Activated T-cell treated with anti-CD3 and anti-CD28 coated beads, Interleukin-2, amount 50 U/mL, for 48 hours (primary cell): ENCODE measurements at places on chromosomes 13 and 19.

- DNase-seq: no peak
Measured at GRCh38 chr19:46299004-46299509, 2.2 kb downstream of the HIF3A start.

DNA sequence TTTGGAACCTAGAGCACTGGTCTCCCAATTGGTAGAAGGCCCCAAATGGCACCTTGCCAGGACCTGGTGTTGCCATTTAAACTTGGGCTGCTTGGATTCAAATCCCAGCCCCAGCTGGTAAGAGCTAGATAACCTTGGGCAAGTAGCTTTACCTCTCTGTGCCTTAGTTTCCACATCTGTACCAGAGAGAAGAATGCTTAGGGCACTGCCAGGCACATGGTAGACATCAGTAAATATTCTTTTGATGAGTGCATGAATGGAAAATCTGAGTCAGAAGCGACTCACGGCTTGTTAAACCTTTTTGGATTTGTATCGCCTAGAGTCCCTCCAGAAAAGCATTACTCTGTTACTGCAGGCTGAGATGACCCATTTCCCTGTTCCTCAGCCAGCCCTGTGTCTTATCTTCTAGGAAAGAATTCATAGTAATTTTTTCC, 90.9 kb downstream of the SIPA1L3 start:
- peak; percentile 33 for DNase-seq

GRCh38 chr19:50357178-50358100, 8.0 kb downstream of the NAPSA start:
- DNase-seq: peak; percentile 93

DNA sequence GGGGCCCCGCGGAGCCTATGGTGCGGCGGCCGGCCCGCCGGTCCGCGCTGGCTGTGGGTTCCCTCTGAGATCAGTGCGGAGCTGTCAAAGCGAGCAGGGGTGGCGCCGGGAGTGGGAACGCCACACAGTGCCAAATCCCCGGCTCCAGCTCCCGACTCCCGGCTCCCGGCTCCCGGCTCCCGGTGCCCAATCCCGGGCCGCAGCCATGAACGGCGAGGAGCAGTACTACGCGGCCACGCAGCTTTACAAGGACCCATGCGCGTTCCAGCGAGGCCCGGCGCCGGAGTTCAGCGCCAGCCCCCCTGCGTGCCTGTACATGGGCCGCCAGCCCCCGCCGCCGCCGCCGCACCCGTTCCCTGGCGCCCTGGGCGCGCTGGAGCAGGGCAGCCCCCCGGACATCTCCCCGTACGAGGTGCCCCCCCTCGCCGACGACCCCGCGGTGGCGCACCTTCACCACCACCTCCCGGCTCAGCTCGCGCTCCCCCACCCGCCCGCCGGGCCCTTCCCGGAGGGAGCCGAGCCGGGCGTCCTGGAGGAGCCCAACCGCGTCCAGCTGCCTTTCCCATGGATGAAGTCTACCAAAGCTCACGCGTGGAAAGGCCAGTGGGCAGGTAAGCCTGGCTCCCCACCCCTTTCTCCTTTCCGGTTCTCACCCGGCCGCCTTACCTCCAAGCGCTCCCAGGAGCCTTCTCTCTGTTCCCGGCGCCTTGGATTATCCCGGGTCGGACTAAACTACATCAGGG, at the start of gene PDX1:
PDX1 (plus strand) TSS at position 67 of the 743 bp plus-strand sequence; CDS start at position 206, 139 bp downstream.
- peak; percentile 63 for DNase-seq

- no peak for DNase-seq
Measured at GRCh38 chr13:44618326-44618725, 42.2 kb upstream of the TSC22D1 start.
